NCI-H1105 (cell line): ENCODE measurements at places on chromosomes 4 and X.
A peak's percentile ranks its signal among the peaks of the same experiment; 100 is the strongest.

- DNase-seq = no peak
These were observed 157.8 kb upstream of the AADAT start for GRCh38 chr4:170247596-170247995.

DNA sequence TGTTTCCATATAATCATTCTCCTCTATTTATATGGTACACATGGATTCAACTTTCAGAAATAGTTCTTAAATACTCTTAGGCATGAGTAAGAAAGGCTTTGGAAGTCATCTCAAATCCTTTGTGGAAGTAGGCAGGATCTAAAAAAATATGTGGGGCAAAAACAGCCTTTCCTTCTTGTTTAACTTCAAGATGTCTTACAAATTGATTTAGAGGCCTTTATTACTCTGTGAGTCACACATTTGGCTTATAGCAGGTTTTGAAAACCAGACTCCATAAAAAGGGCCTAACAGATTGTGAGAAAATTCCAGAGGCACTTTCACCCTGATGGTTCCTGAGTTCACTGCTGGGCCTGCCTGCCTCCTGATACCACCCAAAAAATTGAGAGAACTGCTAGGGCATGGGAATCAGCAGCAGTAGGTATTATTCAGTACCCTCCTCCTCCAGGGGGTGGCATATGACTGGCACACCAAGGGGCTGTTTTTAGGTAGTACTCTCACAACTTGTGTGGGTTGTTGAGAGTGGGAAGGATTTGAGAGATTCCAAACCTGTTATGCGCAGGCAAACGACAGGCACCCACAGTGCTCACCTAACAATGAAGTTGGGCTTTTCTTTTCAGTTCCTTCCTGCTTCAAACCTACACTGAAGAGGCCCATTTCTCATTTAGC is 162.7 kb upstream of the MBNL3 start:
- no peak for DNase-seq

DNA sequence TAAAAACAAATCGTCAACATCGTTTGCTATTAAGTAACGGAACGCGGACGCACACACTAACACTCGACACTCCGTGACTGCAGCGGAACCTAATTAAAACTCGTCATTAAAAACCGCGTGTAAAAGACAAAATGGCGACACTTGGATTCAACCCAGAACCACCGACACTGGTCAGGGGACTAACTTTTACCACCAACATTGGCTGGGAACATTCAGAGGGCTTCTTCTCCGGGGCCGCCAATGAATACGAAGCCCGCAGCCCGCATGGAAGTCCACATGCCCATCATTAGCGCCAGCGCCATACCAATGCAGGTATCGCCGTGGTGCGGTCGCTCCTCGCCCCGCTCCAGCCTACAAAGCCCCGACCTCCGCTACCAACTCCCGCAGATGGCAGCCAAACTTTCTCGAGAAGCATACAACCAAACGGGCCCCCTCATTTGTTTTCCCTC is 498 bp downstream of the RBMX start:
- DNase-seq = no peak

- DNase-seq = no peak
These were observed 3.2 kb downstream of the SPP1 start for GRCh38 chr4:87978681-87979080.

GRCh38 chr4:26663888-26664287 is 80.0 kb downstream of the TBC1D19 start:
- no peak for DNase-seq

DNA sequence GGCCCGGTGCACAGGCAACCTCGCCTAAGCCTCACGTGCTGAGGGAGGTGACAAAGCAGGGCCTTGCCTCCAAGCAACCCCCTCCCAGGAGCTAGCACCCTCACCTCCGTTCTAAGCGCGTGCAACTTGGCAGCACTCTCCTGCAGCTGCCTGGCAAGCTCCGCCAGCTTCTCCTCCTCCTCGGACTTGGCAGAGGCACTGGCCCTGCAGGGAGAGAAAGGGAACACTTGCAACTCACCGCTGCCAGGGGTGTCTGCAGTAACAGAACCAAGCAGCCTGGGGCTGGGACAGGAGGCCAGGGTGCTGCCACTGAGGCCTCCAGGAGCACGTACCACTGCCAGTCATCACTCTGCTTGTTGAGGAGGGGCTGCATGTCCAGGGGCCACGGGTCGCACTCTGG is 10.3 kb upstream of the TREX2 start:
- no peak for DNase-seq

DNA sequence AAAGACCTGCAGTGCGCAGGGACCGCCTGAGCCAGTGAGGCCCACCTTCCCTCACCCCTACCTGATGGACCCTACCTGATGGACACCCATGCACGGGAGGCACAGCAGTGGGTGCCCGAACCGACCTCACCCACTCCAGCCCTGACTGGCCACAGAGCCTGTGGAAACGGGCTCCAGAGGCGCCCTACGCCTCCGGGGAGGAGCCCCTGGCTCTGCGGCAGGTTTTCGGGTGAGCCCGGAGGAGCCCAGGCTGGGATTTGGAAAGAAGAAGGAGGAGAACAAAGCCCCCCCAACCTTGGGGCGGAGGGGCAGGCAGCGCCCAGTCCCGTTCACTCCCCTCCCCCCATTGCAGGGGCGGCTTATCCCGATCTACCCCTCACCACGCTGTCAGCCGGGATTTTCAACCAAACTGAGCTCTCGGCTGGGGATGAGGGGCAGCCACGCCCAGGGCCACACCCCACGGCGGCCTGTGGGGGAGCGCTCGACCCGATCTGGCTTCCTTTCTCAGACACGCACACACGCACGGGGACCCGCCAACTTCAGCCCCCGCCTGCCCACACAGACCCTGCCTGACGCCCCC is 675 bp downstream of the L1CAM start:
- peak; percentile 22 for DNase-seq

DNA sequence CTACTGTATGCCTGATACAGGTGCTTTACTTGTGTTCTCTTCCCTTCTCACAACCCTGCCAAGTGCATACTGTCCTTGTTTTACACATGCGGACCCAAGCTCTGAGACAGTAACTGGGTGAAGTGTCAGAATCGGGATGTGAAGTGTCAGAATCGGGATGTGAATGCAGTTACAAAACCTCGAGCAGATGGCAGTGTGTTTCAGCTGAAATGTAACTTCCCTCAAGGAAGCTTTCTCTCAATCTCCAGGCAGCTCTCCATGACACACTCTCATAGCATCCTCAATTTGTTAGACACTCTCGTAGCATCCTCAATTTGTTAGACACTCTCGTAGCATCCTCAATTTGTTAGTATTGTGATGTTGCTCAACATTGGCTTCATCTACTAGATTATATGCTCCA is 1.1 kb upstream of the HPSE start:
- DNase-seq = no peak

GRCh38 chr4:6887591-6888371 is 21.8 kb upstream of the TBC1D14 start:
- DNase-seq = no peak

- no peak for DNase-seq
These were observed 226.1 kb downstream of the COX18 start for GRCh38 chr4:72843466-72843865.

DNA sequence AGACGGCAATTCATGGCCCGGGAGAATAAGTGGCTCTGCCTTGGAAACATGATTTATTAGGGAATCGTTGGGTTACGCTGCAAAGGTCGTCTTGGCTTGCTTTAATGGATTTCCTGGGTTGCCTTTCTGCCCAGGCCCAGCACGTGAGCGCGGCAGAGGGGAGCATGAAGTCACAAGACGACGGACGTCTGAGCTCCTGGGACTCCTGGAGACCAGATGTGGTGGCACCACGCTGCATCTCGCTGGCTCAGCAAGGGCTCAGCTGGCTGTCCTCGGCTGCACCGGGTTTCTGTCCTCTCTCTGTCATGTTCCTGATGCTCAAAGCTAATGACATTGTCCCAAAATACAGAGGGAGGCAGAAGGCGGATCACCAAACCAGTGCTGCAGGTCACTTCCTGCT is 61.2 kb downstream of the C4orf50 start:
- DNase-seq = no peak

- DNase-seq = no peak
These were observed 16.2 kb downstream of the GPAT3 start for GRCh38 chr4:83552083-83552482.

DNA sequence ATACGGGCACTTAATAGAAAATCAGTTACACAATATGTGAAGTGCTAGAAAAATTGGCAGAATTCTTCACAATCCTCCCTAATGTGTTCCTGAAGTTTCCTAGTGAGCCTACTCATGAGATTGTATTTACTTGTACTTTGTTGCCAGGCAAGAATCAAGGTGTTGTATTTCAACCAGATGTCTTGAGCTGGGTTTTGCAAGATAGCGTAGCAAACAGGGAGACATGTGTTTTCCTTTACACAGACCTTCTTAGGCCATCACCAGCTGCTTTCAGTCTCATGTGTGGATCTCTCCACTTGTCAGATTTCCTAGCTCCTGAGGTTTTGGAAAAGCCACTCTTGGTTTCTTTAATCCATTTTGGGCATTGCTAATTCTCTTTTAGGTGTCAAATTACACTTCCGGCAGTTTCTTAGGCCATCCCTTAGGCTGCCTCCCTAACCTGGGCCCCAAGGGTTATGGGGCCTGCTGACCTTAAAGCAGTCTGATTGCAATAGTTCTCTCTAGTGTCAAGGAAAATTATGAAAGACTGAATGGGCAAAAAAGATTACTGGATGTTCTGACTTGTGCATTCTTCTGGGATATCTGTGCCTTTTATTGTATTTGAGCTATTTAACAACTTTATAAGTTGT is 12.2 kb upstream of the EDA start:
- no peak for DNase-seq

GRCh38 chrX:101450961-101451360 is 34.3 kb upstream of the ARMCX4 start:
- DNase-seq = no peak

DNA sequence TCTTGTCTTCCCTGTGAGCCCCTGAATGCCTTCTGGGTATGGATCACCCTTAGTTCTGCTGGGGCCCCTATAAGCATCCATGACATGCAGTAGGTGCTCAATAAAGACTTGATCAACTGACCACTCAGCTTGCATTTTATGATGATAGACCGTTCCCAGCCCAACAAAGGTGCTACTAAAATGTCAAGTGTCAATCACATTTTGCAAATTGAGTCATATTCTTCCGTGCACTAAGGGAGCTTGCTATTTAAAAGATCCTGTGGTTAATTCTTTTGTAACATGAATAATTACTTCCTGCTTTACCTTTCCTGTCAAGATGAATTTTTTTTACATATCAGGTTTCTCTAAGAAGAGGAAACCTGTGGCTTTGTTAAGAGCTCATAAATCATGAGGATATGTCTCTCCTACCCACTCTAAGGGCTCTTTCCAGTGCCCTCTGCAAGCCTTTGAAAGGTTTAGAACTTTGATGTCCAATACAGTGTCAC is 47.6 kb downstream of the SH3KBP1 start:
- DNase-seq = no peak

- no peak for DNase-seq
These were observed 109.0 kb downstream of the UCHL1 start for GRCh38 chr4:41365681-41366080.

- DNase-seq = no peak
These were observed 9.7 kb upstream of the ADRA2C start for GRCh38 chr4:3756343-3757059.
